Hematopoietic multipotent progenitor cell treated with erythropoietin and hydrocortisone succinate and interleukin-3 and kit ligand, for 17 days (in vitro differentiated cells): ENCODE measurements at places on chromosomes 12 and 14.

GRCh38 chr12:28060871-28061270 is 88.3 kb upstream of the PTHLH start:
- DNase-seq = no peak

DNA sequence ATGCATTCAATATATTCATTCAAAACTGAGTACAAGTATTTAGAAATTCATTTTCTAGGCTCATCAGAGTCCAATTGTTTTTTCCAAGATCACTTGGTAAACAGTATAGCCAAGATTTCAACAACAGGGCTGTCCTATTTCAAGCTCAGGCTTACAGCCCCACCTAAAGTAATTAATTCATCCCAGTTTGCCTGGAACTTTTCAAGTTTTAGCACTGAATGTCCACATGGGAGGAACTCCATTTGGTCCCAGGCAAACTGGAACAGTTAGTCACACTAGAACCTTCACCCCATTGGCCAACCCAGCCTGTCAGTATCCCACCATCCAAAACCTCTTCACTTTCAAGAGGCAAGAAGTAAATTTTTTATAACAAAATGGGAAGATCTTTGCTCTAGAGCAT is 210.9 kb downstream of the DPY19L2 start:
- DNase-seq = no peak

GRCh38 chr12:28878629-28879028 is 270.4 kb upstream of the FAR2 start:
- no peak for DNase-seq

- DNase-seq = no peak
These were observed 76.6 kb upstream of the CEP83 start for GRCh38 chr12:94536040-94536965.

- DNase-seq = no peak
These were observed 34.9 kb upstream of the WDR89 start for GRCh38 chr14:63676615-63677014.

DNA sequence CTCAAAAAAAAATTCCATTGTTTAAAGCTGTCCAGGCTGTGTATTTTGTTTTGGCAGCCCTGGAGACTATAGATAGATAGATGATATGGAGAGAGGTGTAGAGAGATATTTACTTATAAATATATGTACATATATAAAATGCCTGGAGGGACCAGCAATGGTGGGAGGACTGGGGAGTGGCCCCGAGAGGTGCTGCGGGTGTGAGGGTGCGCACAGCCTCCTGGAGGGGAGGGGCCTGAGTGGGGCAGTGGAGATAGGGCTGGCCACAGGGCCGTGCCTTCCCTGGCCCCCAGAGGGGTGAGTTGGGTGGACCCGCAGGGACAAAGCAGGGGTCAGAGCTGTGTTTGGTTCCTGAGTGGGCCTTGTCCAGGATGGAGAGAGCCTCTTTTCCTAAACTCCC is 6.5 kb downstream of the ADSS1 start:
- no peak for DNase-seq
